ENCODE measurements at places on chromosomes 5 and 9.
A peak's percentile ranks its signal among the peaks of the same experiment; 100 is the strongest.

DNA sequence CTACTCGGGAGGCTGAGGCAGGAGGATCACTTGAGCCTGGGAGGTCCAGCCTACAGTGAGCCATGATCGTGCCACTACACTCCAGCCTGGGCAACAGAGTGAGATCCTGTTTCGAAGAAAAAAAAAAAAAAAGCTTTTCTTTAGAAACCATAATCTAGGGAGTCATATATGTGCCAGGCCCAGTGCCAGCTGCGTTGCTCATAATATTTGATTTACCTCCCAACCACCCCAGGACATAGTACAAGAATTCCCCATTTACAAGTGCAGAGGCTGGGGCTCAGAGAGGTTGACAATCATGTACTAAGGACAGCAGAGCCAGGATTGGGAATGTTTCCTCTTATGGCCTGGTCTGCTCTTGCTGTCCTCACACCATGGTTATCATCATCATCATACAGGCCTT lies 25.1 kb upstream of the TRIM14 start:
- DNase-seq: no peak

- peak; percentile 46 for DNase-seq
Observed at GRCh38 chr9:110700953-110701352, 32.4 kb downstream of the MUSK start.

DNA sequence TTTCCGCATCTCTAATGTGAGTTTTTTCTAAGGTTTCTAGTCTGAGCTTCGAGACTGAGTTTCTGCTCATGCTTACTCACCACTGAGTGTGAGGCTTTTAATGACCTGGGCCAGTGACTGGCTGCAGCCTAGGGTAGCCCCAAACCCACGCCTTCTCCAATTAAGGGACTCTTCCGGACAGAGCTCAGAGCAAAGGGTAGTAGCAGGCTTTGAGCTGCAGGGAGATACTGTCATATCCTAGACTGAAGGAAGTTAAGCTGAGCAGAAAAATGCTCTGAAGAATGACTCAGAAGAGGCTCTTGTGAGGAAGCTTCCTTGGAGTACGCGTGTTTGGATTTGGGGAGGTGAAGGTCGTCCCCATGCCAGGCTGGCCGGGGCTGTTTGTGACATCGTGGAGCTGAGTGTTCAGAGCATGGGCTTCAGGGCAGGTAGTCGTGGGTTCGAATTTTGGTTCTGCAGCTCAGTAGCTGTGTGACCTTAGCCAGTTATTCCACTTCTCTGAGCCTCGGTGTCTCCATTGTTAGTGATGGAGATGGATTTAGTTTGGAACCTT lies 3.5 kb downstream of the USP20 start:
- DNase-seq: peak; percentile 98

DNA sequence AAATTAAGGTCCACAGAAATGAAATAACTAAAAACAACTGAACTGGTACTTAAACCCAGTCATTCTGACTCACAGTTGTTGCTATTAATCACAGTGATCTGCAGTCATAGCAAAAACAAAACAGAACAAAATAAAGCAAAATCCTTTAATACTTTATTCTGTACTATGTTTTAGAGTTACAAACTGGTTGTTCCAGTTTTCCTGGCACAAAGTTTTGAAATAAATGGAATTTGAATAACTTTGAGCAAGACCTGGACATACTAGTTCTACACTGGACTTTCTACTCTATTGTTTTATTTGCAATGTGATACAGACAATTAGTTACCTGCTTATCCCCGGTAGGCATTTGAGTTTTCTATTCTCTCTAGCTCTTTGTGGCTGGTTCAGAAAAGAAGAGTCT lies 147.9 kb downstream of the DMRT2 start:
- peak; percentile 36 for DNase-seq

GRCh38 chr5:68315679-68316271 lies 100.2 kb downstream of the PIK3R1 start:
- DNase-seq: no peak

DNA sequence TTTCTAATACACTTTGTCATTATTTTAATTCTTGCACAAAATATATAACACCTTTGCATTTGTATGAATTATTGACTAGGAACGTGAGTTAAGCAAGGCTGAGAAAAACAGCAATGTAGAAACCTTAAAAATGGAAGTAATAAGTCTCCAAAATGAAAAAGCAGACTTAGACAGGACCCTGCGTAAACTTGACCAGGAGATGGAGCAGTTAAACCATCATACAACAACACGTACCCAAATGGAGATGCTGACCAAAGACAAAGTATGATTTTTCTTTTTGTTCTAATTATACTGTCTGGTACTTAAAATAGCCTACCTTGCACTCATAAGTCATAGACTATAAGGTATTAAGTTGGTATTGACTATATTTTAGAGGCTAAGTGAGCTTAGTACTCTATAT lies 34.4 kb downstream of the RAD50 start:
- peak; percentile 33 for DNase-seq

- peak; percentile 60 for DNase-seq
Observed at GRCh38 chr9:18245911-18246310, 228.0 kb upstream of the ADAMTSL1 start.

DNA sequence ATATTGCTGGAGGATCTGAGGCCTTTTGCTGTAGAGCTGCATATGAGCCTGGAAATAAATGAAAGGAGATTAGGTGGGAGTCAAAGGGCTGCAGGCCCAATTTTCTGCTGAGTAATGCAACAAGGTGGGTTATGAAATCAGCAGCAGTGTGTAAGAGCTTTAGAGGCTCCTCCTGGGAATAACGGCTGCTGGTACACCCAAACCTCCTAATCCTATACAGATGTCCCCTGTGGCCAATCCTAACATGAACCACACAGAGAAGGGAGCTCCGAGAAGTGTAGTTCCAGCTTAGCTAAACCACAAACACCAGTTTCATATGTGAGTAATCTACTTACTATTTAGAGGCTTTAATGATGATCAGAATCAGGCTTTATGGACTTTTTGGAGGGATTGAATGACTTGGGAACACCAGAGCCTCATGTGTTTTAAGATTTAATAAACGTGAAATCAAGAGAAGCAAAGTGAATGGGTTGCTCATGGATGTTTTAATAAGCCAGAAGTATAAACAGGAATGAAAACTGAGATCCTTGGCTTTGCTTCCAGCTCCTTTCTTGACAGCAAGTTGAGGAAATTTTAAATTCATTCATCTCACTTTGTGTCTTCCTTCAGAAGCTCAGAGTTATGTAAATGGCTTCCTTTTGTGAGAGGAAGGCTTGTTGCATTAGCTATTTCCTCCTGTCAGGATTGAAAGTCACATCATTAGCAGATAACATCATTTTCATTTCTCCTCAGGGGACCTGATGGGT lies 437.5 kb downstream of the TMEM232 start:
- peak; percentile 25 for DNase-seq

- peak; percentile 57 for DNase-seq
Observed at GRCh38 chr5:163434401-163434866, 3.0 kb upstream of the CCNG1 start.

DNA sequence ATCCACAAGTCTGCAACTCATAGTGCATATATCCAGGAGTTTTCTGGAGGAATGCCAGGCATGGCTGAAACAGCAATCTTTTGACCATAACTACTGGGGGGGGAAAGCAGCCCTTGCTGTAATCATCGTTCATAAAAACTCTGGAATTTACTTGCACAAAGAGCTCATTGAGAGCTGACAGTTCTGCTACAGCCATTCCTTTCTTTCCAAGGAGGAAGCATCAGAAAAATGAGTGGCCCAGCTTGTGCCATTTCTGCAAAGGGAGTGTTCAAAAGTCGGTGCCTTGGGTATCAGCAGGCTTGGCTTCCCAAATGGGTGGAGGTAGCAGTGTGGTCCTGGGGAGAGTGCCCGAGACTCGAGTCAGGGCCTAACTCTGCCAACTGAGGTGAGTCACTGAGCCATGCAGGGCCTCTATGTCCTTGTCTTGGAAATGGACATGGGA lies 101.5 kb downstream of the GCNT1 start:
- DNase-seq: peak; percentile 66

DNA sequence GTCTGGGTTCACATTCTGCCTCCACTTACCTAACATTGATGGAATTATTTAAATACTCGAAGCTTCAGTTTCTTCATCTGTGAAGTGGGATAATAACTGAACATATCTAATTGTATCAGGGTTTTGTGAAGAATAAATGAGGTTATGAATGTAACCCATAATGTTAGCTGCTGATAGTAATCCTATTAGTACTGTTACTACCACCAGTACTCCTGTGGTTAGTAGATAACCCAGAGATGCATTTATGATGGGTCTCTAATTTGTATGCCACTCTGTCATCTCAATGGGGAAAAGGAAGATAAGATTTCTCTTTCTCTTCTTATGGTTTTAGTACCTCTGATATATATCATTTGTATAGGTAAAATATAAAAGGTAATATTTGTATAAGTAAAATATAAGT lies 16.0 kb downstream of the CPEB4 start:
- no peak for DNase-seq

DNA sequence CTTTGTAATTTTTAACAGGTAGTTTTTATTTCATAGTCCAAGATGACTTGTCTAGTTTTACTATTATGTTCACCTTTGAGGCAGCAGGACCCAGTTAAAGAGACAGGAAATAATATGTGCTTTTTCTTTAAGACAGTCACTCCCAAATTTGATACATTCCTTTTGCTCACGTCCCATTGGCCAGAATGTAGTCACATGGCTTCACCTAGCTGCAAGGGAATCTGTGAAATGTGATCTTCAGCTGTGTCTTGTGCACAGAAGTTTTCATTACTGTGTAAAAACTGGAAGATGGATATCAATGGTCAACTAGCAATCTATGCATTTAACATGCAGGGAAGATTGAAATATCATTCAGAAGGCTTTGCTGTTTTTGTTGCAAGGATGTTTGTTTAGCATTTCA lies 41.1 kb downstream of the XRCC4 start:
- DNase-seq: no peak

GRCh38 chr5:541539-542318 lies 17.5 kb upstream of the SLC9A3 start:
- no peak for DNase-seq

DNA sequence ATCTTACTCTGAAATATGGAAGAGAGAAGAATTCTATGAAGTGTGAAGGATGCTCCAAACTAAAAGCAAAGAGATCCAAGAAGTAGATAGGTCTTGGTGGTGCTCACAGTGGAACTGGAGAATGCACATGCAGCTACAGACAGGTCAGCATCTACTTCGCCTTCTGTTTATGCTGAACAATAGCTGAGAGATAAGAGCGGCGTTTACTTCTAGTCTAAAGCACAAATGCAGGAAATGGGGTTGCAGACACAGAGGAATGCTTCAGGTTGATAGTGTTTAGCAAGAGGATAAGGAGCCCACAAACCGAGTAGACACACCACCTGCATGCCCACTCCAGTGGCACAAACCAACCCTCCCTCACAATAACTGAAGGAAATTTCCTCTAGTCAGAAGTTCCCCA lies 180.0 kb upstream of the RGMB start:
- DNase-seq: no peak

DNA sequence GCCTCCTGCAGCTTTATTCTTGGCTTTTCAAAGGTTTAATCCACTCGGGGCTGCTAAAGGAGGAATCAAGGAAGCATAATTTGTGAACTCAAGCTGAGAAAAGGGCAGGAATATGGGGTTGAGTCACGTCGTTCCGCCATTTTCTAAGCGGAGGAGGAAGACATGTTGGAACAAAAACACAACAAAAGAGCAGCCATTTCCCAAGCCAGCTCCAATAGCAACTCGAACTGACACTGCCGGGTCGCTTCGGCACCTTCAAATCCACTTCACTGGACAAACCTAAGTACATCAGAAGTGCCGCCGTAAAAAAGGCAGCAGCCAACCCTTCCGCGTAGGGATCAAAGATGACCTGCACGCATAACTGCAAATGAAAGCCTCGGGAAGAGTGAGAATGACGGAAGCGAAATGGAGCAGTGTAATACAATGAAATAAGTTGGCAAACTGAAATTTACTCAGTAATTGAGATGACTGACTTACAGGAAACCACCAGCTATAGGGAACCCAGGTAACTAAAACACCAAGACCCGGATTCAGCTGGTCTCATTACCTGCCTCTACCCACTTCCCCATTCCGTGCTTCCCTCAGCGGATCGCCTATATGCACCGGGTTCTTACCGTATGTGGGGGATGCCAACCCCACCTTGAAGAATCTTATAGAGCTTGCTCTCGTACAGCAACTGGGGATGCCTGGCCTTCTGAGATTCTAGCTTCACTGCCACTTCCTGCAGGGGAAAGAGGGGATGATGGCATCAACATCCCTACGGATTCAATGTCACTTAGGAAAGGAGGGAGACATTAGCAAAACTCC lies 1.6 kb downstream of the CSNK1A1 start:
- peak; percentile 73 for DNase-seq

GRCh38 chr5:61333321-61333953 lies 1.4 kb downstream of the ZSWIM6 start:
- peak; percentile 66 for DNase-seq

- DNase-seq: peak; percentile 80
Observed at GRCh38 chr9:17116400-17116837, 18.4 kb upstream of the CNTLN start.

DNA sequence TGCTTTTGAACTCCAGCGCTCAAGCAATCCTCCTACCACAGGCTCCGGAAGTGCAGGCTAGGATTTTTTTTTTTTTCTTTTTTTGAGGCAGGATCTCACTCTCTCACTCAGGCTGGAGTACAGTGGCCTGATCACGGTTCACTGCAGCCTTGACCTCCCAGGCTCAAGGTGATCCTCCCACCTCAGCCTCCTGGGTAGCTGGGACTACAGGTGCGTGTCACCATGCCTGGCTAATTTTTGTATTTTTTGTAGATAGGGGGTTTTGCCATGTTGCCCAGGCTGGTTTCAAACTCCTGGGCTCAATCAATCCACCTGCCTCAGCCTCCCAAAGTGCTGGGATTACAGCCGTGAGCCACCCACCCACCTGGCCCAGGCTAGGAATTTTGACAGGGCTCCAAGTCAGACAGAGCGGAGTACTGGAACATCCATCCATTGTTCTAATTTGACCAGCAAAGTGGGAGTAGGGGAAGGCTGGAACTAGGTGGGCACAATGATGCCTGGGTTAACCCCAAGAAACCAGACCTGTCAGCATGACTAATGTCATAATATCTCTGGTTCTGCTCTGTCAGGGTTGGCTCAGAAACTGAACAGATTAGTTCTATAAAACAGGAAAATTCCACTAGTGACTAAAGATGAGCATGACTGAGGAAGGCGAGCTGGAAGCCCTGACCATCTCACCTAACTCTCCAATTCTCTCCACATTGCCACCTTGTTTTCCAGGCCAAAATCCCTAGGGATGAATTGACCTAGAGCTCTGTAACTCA lies 9.2 kb downstream of the ZBTB5 start:
- no peak for DNase-seq

DNA sequence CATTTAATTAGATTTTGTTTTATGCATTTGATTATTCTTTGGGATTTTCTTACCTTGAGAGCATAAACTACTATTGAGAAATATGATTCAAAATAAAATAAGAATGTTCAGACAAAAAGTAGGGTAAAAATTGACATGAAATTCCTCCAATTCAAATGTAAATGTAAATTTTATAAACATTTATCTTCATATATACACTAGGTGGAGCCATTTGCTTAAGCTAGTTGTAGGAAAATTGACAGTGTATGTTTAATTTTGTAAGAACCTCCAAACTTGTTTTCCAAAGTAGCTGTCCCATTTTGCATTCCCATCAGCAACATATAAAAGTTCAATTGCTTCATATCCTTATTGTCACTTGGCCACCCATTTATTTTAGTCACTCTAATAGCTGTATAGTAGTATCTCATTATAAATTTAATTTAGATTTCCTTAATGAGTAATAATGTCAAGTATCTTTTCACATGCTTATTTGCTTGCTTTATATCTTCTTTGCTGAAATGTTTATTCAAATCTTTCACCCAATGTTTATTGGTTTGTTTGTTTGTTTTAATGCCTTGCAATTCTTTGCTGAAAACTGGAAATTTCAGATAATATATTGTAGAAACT lies 37.6 kb upstream of the SLCO6A1 start:
- DNase-seq: peak; percentile 55

- no peak for DNase-seq
Observed at GRCh38 chr9:136683173-136683745, 4.0 kb downstream of the AGPAT2 start.
